Sigmoid colon (tissue), 7 donors: ENCODE measurements at places on chromosomes 11 and 22. TPM values are rescaled to one million over a fixed set of nuclear protein-coding genes. Genes with fewer than 3 reads are reported as not detected.

Gene NFAM1
- total RNA-seq = 1.8 TPM

- DNase-seq = no peak
Observed at GRCh38 chr22:37146507-37147180, 3.1 kb downstream of the IL2RB start.

- DNase-seq = no peak
Observed at GRCh38 chr11:93370260-93370659, 39.7 kb downstream of the DEUP1 start.

GRCh38 chr11:203945-204586 is 3.1 kb downstream of the BET1L start:
- peak; percentile 58 for DNase-seq

Gene UPK2
- total RNA-seq = not detected

Gene C11orf65
- 0.36 TPM for total RNA-seq

Gene MS4A7
- 51.0 TPM for total RNA-seq

DNA sequence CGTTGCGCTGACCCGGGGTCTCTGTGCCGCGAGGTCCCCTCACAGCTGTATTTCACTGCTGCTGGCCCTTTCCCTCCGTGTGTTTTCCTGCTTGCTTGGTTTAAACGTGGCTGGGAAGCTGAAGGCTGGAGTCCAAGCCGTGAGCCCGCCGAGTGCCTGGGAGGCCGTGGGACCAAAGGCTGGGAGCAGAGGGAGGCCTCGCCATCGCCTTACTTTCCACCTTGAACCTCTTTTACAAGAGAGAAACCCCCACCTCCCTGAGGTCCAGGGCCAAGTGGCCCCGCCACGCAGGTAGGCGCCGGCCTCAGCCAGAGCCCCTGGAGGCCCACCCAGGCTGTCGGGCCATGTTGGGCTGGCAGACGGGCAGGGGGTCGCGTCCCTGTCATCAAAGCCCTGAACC is 411.6 kb downstream of the TBC1D22A start:
- DNase-seq = peak; percentile 53
